ENCODE measurements at places on chromosomes 12 and 14. TPM values are rescaled to one million over a fixed set of nuclear protein-coding genes. Genes with fewer than 3 reads are reported as not detected.

Gene IL31
- not detected for polyA plus RNA-seq

Gene KRT5
- 15.8 TPM for polyA plus RNA-seq

Gene NFYB
- 15.5 TPM for polyA plus RNA-seq

Gene GYS2
- polyA plus RNA-seq = 0.03 TPM

Gene LUM
- polyA plus RNA-seq = 158 TPM

Gene ANKS1B
- polyA plus RNA-seq = 0.32 TPM

Gene OSGEP
- 54.1 TPM for polyA plus RNA-seq

Gene ASIC1
- 0.69 TPM for polyA plus RNA-seq

Gene RND1
- 22.0 TPM for polyA plus RNA-seq

Gene CACNA1C
- polyA plus RNA-seq = 3.4 TPM

Gene TNFAIP2
- polyA plus RNA-seq = 519 TPM

Gene IFNG-AS1
- polyA plus RNA-seq = not detected

Gene RNASE7
- 0.13 TPM for polyA plus RNA-seq

Gene GPR137C
- 0.26 TPM for polyA plus RNA-seq

Gene SOX5
- 1.5 TPM for polyA plus RNA-seq

Gene SPIC
- polyA plus RNA-seq = 0.03 TPM

Gene ASCL1
- 0.25 TPM for polyA plus RNA-seq

Gene PTHLH
- 0.22 TPM for polyA plus RNA-seq

Gene ZFHX2
- 0.67 TPM for polyA plus RNA-seq

Gene DYNLL1
- polyA plus RNA-seq = 328 TPM

Gene CBLN3
- 2.1 TPM for polyA plus RNA-seq

Gene MYF6
- not detected for polyA plus RNA-seq

Gene MMP19
- polyA plus RNA-seq = 92.1 TPM

Gene CYP27B1
- 5.8 TPM for polyA plus RNA-seq

Gene PTPN21
- 8.7 TPM for polyA plus RNA-seq

Gene FAM90A1
- polyA plus RNA-seq = 0.24 TPM

Gene BBOF1
- 6.6 TPM for polyA plus RNA-seq

Gene NKX2-1
- 53.4 TPM for polyA plus RNA-seq

Gene GLIPR1
- polyA plus RNA-seq = 3.7 TPM

Gene PTCSC3
- 1.0 TPM for polyA plus RNA-seq

Gene RFLNA
- polyA plus RNA-seq = 1.8 TPM

Gene ALX1
- polyA plus RNA-seq = 0.08 TPM

Gene BIN2
- 54.5 TPM for polyA plus RNA-seq

Gene HSPB8
- 38.1 TPM for polyA plus RNA-seq

Gene SMCO2
- polyA plus RNA-seq = 0.33 TPM

Gene SLC4A8
- 1.1 TPM for polyA plus RNA-seq

Gene TAS2R7
- polyA plus RNA-seq = not detected

Gene ACSS3
- 6.9 TPM for polyA plus RNA-seq

Gene CLEC6A
- polyA plus RNA-seq = 0.20 TPM

Gene KRT78
- polyA plus RNA-seq = 0.02 TPM

Gene TCL1B
- 0.03 TPM for polyA plus RNA-seq

Gene ANG
- 19.6 TPM for polyA plus RNA-seq

Gene LLPH
- polyA plus RNA-seq = 14.4 TPM
